ENCODE measurements at places on chromosomes 12 and 14.

DNA sequence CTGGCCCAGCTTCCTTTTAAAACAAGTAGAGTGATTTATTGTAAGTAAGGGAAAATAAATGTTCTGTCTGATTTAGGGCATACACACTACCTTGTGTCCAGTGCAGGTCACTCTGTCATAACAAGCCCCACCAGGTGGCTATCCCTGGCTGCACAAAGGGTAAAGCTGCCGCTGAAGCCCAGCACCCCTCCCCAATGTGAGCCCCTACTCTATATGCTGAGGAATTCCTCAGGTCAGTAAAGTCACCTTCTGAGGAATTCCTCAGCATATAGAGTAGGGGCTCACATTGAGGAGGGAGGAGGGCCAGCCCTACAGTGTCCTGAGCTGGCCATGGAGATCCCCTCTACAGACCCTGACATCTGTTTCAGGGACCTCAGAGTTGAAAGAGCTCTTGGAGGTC lies 67.2 kb downstream of the TBC1D30 start:
- no peak for DNase-seq

- no peak for DNase-seq
These were observed 6.5 kb upstream of the HCFC2 start for GRCh38 chr12:104057771-104058197.

- no peak for DNase-seq
These were observed 91.3 kb downstream of the PHETA1 start for GRCh38 chr12:111277570-111277969.

DNA sequence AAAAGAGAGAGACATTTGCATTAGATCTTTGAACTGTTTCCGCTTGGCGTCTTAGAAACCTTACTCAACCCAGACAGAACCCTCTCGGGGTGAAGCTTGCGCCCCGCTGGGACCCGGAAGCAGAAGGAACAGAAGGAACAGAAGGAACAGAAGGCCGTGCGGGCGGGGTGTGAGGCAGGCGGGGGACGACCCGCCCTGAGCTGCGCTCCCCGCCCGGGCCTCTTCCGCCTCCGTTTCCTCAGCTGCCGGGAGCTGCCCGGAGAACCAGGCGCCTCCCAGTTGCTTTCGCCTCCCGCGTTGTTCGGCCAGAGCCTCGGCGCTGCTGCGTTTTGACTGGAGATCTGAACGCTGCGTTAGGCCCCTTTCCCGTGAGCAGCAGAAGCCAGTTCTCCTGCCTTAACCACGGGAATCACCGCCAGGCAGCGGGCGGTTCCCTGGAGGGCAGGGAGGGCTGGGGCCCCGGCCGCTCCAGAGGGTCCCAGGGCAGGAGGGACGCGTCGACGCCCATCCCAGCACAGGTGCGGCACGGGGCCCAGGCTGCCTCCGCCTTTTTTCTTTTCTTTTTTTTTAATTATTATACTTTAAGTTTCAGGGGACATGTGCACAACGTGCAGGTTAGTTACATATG lies 19.3 kb upstream of the MMP17 start:
- no peak for DNase-seq

- no peak for DNase-seq
These were observed 3.8 kb downstream of the C14orf93 start for GRCh38 chr14:23006188-23006534.

- DNase-seq = no peak
These were observed 926.9 kb downstream of the TMTC2 start for GRCh38 chr12:83613586-83614110.

GRCh38 chr12:54147186-54147585 lies 41.6 kb downstream of the SMUG1 start:
- DNase-seq = no peak

- no peak for DNase-seq
These were observed 4.9 kb downstream of the ST8SIA1 start for GRCh38 chr12:22329621-22330020.

DNA sequence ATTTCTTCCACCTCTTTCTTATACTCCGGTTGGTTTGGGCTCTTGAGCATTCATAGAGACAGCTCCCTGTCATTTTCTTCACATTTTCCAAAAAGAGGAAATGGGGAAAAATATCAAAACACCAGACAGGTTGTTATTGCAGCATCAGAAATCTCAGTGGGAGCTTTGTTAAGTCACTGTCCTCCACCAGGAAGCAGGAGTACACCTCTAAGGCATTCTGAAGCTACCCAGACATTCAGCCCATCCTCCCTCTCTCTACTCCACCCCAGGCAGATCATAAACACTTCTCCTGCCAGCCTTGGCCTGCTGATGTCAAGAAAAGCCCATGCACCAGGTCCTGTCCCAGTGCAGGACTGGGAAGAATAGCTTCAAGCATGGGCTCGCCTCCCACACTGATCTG lies 1198.3 kb downstream of the VRK1 start:
- no peak for DNase-seq

GRCh38 chr12:102023343-102023930 lies 38.4 kb downstream of the WASHC3 start:
- DNase-seq = no peak

Data from T follicular helper cell (primary cell).